ENCODE measurements at places on chromosomes 12 and 14.
A peak's percentile ranks its signal among the peaks of the same experiment; 100 is the strongest.

DNA sequence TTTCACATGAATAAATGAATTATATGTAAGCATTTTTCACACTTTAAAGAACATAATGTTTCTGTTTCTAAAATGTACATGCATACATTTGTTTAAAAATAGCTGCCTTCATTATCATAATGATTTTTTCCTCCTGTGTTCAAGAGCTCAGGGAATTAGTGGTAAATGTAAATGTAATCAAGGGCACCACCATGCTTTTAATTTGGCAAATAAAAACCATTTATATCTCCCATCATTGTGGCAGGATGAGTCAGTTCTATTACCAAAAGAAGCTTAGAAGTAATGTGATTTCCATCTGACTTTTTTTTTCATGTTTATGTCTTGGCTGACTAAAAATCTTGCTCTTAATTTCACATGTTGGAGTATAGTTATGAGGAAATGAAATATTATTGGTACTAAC lies 176.1 kb downstream of the GXYLT1 start:
- DNase-seq, result no peak

DNA sequence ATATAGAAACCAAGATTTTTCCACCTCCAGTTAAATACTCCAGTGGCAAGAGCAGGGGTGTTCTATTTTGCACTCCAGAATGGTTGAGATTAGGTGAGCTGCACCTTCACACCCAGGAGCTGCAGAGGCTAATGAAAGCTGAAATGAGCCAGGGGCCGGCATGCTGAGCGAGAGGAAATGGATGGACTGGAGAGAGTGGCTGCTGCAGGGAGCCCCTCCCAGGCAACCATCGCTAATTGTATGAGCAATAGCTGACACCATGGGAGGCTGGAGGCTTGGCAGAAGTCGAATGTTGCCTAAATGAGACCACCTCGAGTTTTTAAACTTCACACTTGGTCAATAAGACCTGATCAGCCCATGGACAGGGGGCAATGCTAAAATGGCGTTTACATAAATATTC lies 301.8 kb upstream of the TMPO start:
- no peak for DNase-seq

- DNase-seq, result no peak
These were observed 316.4 kb downstream of the ZFP36L1 start for GRCh38 chr14:68476212-68477109.

DNA sequence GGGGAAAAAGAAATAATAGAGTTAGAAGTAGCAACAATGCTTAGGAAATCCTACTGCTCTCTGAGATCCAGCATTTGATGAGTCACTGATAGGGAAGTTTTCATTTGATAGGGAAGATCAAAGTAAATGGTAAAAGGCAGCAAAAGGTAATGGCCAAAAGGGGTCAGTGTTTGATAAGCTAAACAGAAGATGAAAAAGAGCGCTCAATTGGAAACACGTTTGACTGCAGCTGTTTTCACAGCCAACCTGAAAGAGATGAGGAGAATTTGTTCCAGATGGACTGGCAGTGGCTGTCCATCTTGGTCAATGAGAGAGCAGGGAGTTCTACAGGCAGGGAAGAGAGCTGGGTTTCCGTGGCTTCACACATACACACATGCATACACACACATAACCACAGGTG lies 264.2 kb downstream of the TMEM132C start:
- DNase-seq, result no peak

- DNase-seq, result no peak
These were observed 4.4 kb upstream of the DCP1B start for GRCh38 chr12:2008677-2009076.

- no peak for DNase-seq
These were observed 507 bp upstream of the KRT73 start for GRCh38 chr12:52618866-52619265.

GRCh38 chr14:51566831-51567582 lies 84.7 kb upstream of the FRMD6 start:
- DNase-seq, result peak; percentile 1

- DNase-seq, result no peak
These were observed 170.7 kb downstream of the NUAK1 start for GRCh38 chr12:105968025-105968424.

GRCh38 chr12:52990206-52990605 lies 16.1 kb upstream of the EIF4B start:
- no peak for DNase-seq

DNA sequence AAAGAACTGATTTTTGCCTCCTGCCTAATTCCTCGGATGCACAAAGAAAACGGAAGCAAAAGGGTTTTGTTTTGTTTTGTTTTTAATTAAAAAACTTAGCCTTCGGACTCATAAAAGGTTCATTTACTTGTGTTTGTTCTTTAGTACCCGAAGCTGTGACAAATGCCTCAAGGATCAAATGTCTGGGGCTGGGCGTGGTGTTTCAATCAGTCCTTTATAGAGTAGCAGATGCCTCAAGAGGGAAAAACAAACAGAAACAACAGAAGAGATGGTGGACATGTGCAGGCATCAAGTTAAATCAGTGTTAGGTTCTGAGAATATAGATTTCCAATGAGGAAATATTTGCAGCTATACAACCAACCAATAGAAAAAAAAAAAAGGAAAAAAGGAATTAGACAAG lies 1.6 kb upstream of the WIF1 start:
- DNase-seq, result no peak

GRCh38 chr14:30607156-30607780 lies 14.9 kb upstream of the SCFD1 start:
- no peak for DNase-seq

- no peak for DNase-seq
These were observed 392.5 kb downstream of the DPF3 start for GRCh38 chr14:72501439-72501838.

- no peak for DNase-seq
These were observed 7.0 kb downstream of the ACVRL1 start for GRCh38 chr12:51914034-51914923.

- peak; percentile 41 for DNase-seq
These were observed 778 bp downstream of the SLC8B1 start for GRCh38 chr12:113333877-113334785.

GRCh38 chr12:67759829-67760228 lies 111.3 kb downstream of the DYRK2 start:
- DNase-seq, result no peak

DNA sequence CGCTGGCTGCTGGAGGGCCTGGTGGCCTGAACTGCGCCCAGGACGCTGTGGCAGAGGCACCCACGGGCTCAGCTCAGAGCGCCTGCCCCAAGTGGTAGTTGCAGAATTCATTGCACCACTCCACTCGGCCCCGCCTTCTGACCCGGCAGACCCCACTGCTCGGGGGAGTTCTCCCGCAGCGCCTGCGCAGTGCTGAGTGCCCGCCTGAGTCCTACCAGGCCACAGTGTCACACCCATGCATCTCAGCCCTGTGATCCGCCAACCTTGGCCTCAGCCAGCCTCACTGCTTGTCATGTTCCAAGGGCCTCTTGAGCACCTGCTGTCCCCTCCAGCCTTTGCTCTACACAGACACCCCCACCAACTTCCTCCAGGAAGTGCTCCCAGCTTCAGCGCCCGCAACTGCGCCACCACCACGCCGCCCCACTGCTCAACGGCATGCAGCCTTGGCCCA lies 12.2 kb downstream of the DEGS2 start:
- DNase-seq, result peak; percentile 82

GRCh38 chr12:6916426-6917200 lies 2.2 kb downstream of the ENO2 start:
- DNase-seq, result no peak

GRCh38 chr12:101474248-101474647 lies 888 bp upstream of the SPIC start:
- no peak for DNase-seq

- no peak for DNase-seq
These were observed 323.9 kb downstream of the AACS start for GRCh38 chr12:125389061-125389697.

DNA sequence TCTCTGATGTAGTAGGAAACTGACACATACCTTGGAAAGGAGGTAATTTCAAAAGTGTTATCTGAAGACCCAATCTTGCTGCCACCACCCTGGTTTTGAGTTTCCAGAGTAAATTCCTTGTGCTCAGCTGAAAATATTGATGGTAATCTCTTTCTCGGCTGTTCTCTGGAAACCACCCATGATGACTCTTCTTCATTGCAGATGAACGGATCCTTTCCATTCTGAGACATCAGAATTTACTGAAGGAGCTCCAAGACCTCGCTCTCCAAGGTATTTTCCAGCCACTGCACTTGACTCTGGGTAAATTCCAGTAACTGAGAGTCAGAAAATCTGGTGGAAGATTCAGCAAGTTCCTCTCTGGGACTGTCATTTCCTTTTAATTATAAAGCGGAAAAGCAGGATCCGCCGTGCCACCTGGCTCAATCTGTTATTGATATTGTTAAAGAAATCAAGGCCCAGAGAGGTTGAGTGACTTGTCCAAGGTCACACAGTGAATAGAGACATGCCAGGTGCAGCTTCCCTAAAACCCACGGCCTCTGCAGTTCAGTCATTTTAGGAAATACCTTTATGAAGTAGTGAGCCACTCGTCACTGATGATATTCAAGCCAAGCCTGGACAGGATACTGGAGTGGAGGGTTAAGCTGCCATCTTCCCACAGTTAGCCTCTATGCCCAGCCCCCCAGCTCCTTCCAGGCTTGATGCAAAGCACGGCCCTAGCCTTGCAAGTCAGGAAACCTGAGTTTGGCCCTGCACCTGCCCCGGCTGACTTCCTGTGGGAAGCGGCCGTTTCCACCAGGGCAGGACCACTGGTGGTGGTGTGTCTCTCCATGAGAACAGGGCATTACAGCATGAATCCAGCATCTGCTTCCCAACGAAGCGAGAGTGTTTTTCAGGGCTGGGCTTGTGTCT lies 4.7 kb downstream of the CHGA start:
- DNase-seq, result no peak

GRCh38 chr14:29926701-29927375 lies 809 bp downstream of the PRKD1 start:
- no peak for DNase-seq

GRCh38 chr12:47903927-47904712 lies 674 bp downstream of the VDR start:
- DNase-seq, result peak; percentile 54

GRCh38 chr12:94033101-94033500 lies 115.3 kb upstream of the PLXNC1 start:
- DNase-seq, result peak; percentile 36

DNA sequence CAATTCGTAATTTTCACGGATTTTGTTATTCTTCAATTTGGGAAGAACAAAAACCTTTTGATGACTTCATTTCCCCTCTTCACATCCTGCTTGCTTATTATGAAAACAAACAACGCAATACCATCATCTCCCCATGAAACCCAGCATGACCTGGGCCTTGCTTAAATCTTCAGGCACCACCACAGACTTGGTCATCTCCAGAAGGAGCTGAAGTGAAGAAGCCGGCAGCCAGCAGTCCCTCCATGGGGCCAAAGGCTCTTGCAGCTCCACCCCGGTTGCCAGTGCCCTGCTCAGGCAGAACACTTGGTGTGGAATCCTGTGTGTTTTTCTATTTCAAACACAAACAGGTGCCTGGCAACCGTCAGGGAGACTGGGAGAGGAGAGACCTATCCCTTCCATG lies 982.9 kb upstream of the TMEM132C start:
- no peak for DNase-seq

DNA sequence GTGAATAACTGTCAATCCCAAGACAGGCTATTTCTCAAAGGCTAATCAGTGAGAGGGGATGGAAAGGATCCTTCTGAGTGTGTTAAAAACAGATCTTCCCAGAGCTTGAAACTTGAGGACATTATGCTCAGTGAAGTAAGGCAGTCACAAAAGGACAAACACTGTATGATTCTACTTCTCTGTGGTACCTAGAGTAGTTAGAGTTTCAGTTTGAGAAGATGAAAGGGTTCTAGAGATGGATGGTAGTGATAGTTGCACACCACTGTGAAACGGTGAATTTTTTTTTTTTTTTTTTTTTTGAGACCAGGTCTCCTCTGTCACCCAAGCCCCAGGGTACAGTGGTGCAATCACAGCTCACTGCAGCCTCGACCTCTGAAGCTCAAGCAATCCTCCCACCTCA lies 133.8 kb downstream of the SAMD4A start:
- no peak for DNase-seq

GRCh38 chr14:72663076-72663487 lies 230.8 kb downstream of the DPF3 start:
- DNase-seq, result no peak

DNA sequence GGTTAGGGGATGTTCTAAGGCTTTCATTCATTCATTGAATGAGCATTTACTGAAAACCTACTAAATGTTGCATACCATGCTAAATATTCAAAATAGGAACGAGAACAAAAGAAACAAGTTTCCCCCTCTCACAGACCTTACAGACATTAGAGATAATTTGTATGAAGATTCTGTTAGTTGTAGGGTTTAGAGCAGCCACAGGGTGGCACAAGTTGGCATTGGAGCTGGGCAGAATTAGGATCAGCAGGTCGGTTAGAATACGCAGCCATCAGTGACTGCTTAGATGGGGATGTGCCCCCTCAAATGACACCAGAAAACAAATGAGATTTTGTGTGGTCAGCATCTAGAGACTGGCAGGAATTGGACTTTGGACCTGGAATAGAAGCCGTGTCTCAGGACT lies 166.3 kb upstream of the DAAM1 start:
- no peak for DNase-seq

GRCh38 chr12:116861320-116861719 lies 19.9 kb downstream of the HRK start:
- DNase-seq, result peak; percentile 53

GRCh38 chr14:99562856-99563748 lies 40.9 kb downstream of the CCDC85C start:
- no peak for DNase-seq

DNA sequence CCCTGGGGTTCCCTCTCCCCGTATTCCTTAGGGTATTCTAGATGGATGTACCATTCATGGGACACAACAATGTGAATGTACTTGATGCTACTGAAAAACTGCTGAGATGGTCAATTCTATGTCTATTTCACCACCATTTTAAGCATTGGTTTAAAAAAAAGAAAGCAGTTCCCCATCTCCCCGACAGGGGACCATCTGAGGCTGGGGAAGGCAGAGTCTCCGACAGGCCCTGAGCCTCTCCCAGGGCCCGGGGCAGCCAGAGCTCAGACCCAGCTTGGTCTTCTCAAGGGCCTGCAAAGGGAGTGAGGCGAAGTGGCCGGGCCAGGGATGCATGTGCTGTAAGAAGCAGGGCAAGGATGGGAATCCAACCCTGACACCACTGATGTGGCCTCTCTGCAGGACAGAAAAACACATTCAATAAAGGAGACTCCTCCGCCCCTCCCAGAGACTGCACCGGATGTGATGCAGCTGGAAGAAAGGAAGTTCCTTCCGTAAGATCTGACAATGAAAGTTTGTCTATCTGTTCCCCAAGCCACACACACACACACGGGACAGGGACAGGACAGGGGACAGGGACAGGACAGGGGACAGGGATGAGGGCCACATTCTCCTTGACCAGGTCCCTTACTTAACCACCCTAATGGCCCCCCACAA lies 234.1 kb downstream of the BCL11B start:
- DNase-seq, result no peak
